ENCODE measurements at places on chromosomes 2 and 18.
A peak's percentile ranks its signal among the peaks of the same experiment; 100 is the strongest.

GRCh38 chr2:72695676-72696075 is 130.2 kb downstream of the EXOC6B start:
- DNase-seq = no peak

- DNase-seq = no peak
These were observed 28.2 kb downstream of the SOX11 start for GRCh38 chr2:5720426-5720825.

DNA sequence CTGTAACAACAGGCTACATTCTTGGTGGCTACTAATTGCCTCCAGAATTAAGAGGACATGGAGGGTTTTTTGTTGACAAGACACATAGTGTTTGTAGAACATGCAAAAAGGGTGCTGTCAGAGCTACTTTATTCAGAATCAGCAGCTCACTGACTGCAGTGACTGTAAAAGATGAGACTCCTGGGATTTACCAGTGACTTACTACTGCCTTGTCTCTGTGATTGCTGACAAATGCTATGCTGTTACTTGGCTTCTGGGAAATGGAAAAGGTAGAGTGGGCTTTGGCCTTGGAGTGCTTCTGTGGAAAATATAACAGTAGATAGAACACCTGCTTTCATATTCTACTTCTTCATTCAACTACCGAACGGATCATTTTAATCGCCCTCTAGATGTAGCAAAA is 47.8 kb downstream of the GREB1L start:
- no peak for DNase-seq

DNA sequence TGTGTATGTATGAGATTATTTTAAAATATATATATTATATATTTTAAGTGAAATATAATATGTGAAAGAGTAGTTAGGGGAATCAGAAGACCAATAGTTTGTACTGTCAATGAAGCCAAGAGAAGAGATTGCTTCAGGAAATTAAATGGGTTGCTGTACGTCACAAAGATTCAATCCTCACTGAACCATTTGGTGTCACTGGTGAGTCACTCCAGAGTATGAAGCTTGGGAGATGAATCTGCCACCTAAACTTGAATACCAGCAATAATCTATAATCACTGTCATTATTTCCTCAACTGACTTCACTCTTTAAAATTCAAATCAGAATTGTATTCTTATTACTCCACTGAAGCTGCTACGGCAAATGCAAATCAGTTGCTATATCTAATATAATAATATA is 41.9 kb upstream of the SCN9A start:
- DNase-seq = no peak

DNA sequence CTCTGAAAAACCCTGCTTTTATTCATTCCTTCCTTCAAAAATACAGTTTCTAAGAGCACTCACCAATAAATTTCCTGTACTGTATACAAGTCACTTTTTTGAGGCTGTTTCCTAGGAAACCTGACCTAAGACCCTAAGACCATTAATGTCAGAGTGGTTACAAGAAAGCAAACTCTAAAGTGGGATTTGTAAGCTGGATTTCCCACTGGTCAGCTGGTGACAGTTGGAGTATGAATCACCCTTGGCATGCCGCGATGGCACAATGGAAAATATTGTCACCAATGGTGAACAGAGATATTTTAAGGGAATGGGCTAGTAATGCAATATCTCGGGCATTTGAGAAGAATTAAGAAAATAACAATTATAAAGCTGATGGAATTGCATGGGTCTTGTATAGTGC is 101.9 kb downstream of the COL3A1 start:
- no peak for DNase-seq

- DNase-seq = no peak
These were observed 132.9 kb upstream of the RND3 start for GRCh38 chr2:150620416-150620815.

- DNase-seq = no peak
These were observed 239.0 kb upstream of the FANCL start for GRCh38 chr2:58480141-58480540.

DNA sequence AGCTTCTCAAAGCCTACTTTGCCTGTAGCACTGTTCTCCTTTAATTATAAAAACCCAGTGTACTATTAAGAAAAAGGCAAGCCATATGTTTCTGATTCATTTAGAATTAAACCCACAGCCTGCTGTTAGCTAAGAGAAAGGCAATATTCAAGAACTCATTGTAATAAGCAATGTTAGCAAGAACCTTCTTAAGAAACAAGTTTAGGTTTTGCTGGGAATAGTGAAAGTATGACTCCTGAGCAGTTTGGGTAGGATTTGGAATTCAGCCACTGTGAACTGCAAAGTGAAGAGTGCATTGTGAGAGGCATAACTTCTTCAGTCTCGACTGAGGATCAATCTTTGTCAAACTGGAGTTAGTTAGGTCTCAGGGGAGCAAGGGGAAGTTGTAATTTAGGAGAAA is 206.5 kb upstream of the NT5C1B start:
- no peak for DNase-seq

DNA sequence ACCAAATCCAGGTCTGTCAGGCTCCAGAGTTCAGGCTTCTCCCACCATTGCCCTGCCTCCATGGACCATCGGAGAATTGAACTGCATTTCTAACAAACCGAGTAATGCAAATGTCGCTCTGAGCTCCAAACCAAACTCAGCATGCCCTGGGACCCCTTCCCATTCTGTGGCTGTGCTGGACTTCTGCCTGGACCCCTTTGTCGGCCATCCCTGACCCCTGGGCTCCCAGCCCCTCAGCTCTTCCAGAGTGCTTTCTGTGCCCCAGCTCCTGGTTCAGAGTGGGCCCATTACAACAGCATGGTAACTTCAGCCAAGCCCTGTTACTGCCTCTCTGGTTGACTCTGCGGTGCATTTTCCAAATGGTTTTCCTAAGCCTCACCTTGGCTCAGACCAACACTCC is 55.1 kb upstream of the MAPRE3 start:
- DNase-seq = no peak

DNA sequence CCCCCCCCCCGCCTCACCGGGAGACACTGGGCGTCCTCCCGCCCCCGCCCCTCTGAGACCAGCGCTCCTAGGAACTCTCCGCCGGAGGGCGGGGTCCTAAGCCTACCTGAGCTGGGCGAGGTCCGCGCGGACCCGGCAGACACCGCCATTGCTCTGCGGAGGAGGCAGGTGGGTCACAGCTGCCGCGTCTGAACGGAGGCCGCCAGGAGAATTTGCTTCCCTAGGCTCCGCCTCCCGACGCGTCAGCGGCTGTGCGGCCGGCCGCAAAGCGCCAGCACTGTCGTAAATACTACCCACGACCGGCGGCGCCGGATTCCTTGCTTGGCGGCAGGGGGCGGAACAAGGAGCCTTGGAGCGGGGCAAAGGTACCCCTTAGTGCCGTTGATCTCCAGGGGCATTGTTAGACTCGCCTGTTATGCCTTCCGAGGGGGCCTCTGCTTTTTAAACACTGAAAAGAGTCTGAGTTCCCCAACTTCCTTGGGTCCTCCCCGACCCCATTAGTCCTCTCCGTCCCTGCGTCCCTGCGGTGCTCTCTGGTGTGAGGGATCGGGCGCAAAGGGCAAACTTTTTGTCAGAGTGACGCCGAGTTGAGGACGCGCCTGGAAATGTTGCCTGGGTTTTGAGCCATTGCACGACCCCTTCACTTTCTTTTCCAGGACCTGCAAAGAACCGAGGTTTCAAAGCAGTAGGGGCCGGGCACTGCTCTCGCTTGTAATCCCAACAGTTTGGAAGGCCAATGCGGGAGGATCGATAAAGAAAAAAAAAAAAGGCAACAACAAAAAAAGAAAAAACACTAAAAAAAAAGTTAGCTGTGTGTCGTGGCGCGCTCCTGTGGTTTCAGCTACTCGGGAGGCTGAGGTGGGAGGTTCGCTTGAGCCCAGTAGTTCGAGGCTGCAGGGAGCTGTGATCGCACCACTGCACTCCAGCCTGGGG is at the start of gene GGCX:
Gene GGCX (minus strand): TSS at position 214 of the 933 bp plus-strand sequence. CDS start 65 bp downstream, at position 149.
- DNase-seq = peak; percentile 92

DNA sequence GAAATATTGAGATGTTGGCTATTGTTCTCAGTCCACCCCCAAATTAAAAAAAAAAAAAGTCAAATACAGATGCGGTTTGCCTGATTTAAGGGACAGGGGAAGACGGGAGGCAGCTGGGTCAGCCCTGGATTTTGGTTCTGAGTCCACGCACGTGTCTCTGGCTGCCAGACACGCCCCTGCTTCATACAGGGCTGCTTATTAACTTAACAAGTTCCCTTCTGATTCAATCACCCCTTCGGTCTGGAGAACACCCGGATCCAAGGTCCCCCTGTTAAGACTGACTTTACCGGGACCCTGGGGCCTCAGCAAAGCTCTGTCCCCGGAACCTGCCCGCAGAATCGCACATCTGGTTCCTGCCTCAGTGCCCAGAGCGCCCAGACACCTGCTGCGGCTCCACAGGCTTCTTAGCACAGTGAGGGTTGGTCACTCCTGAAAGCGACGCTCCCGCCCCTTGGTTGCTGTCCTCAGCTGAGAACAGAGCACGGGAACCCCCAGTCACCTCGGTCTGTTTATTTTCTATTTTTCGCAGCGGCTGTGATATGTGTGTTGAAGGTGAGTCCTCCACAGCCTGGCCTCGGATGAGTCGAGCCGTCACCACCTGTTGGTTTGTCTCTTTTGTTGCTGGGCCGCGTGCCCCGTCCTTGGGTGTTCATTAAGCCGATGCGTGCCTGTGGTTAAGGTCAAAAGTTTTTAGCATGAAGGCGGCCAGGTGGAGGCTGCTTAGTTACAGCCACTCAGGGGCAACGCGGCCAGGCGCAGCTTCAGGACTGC is 57.2 kb downstream of the RTP5 start:
- no peak for DNase-seq

DNA sequence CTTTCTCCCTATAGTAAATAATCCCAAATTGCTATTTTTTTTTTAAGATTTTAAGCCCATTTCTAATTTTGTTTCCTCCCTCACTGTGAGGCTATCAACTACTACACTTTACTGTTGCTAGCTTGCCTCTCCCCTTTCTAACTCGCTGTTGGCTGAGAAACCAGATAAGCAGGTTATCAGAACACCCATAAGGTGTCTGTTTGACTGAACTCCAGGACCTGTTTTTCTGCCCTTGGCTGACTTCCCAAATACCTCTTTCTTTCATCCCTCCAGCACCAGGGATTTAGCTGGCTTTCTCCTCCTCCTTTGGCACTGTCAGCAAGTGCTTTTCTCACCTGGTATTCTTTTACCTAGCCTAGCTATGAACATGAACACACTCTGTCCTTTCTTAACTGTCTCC is 11.1 kb downstream of the TRAK2 start:
- DNase-seq = no peak

DNA sequence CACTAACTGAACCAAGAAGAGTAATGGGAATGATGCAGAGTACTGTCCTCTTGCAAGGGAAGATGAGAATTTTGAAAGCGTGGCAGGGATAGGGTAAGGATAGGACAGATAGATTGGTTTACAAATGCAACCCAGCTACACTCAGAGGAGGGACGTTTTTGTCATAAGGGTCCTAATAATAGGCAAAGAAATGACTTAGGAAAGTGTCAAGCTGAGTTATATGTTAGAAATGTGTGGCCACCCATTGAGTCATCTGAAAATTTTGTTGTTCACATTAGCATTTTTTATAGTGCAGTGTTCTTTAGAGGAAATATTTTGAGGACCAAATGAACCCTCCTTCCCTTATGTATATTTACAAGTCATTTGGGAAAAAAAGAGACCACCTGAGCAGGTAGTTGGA is 137.5 kb downstream of the PHLPP1 start:
- no peak for DNase-seq

GRCh38 chr2:130726614-130727180 is 2.2 kb upstream of the GPR148 start:
- DNase-seq = no peak

GRCh38 chr2:161873707-161874106 is 200.3 kb downstream of the DPP4 start:
- no peak for DNase-seq

DNA sequence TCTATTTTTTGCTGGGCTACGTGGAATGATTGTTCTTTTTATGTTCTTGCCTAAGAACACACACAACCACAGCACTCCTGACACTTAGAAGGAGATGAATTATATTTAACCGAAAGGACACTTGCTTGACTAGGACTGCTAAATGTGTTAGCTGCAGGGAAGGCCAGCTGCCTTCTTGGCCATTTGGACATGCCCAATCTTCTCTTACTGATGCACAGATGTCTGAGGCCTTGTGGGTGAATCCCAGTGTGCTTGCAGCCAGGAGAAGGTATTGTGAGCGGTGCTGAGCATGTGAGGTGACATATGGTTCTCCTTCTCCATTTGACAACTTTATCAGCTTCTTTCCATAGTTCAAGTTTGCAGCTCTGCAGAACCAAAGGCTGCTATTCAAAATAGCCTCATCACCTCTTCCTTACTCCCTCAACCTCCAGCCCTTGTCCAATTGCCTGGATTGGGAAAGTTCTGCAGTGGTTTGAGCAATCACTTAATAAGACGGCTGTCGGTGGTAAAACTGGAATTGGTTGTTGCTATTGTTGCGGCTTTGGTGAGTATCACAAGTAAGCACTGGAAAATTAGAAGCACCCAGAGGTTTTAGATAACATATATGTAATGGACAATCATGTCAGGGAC is 1113.3 kb downstream of the TSN start:
- DNase-seq = no peak

- DNase-seq = no peak
These were observed 124.8 kb upstream of the SLC39A10 start for GRCh38 chr2:195532255-195532627.

GRCh38 chr2:117949806-117950205 is 64.1 kb downstream of the CCDC93 start:
- DNase-seq = no peak

- no peak for DNase-seq
These were observed 578.7 kb upstream of the ID2 start for GRCh38 chr2:8103085-8103708.

Data from stimulated activated CD4-positive, alpha-beta T cell treated with anti-CD3 and anti-CD28 coated beads, Interleukin-2, amount 100 ng/mL, for 4 hours (primary cell).